ENCODE measurements at places on chromosomes 4 and X.

- DNase-seq: no peak
These were observed 2282.6 kb downstream of the ARAP2 start for GRCh38 chr4:33961761-33962160.

- no peak for DNase-seq
These were observed 124.4 kb downstream of the ZNF827 start for GRCh38 chr4:145814246-145814645.

DNA sequence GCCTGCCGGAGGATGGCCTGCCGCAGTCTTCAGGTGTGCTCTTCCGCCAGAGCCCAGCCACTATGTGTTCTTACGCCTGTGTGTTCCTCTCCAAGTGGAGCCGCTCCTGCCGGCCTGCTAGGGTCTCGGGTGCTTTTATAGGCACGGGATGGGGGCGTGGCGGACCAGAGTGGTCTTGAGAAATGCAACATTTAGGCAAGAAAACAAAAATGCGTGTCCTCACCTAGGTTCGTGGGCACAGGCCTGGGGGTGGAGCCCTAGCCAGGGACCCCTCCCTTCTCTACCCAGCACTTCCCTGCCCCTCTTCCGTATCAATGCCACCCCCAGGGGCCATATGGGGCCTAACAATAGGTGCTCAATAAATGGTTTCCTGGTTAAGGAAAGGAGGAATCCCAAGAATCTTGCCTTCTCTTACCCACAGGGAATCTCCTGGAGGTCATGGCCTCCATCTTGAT is 34.4 kb upstream of the LRBA start:
- no peak for DNase-seq

- no peak for DNase-seq
These were observed 344.1 kb upstream of the GATB start for GRCh38 chr4:152104901-152105357.

DNA sequence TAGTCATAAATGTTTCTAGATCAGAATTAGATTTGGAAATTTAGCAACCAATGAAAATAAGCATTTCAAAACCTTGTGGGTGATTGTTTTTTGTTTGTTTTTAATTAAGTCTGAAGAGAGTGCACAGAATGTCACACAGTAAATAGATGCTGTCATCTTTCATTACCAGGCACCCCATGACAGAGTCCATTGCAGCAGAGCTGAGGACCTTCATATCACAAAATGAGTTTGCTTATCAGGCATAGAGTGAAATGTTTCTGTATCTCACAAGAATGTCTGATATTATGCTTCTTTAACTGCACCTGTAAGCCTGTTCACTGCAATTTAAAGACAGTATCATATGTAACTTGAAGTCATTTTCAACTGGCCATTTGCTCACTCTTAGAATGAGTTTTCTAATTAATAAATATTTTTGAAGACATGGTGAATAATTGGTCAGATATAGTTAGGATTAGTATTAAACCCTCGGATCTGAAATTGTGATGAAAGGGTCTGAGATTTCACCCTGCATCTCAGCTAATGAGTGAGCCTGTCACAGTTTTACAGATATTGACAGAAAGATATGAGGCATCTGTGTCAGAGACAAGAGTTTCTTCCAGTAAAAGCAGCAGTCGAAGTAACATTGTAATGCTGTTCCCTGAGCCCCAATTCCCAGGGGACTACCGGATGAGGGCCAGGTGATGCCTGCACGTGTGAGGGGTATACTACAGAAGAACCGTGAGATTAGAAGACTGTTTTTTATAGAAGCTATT is 416.4 kb downstream of the CCSER1 start:
- DNase-seq: no peak

DNA sequence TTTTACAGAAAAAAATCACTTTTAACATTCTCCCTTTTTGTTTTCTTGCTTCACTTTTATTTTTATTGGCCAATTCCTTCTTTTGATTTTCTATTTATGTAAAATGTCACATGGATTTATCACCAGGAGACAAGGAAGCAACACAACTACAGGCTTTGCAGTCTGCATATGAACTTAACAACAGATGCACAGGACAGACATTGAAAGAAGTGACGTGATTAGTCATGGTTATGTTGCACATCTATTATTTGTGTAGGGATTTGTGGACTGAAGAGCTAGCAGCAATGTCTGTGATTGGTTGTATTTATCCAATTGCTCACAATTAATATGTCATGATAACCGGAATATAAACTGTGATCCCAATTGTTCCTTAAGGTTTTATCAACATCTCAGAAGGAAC is 147.8 kb upstream of the KLF3 start:
- no peak for DNase-seq

DNA sequence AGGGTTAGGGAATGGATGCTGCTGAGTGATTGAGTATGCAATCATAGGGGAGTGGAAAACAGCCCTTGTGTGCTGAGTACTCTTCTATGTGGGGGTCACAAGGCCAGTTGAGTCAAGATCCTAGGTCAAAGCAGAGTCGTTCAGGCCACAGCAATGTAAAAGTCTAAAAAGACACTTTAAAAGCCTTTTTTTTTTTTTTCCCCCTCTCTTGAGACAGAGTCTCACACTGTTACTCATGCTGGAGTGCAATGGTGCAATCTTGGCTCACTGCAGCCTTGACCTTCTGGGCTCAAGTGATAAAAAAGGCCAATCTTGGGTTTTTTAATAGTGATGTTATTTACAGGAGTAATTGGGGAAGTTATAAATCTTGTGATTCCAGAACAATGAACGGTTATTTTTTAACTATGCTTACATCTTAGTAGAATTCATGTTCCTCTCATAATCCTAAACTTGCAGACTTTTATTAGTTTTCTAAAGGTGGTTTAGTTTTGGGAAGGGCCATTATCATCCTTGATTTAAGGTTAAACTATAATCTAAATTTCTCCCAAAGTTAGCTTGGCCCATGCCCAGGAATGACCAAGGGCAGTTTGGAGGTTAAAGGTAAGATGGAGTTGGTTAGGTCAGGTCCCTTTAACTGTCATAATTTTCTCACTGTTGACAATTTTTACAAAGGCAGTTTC is 82.2 kb upstream of the BMP2K start:
- DNase-seq: no peak

DNA sequence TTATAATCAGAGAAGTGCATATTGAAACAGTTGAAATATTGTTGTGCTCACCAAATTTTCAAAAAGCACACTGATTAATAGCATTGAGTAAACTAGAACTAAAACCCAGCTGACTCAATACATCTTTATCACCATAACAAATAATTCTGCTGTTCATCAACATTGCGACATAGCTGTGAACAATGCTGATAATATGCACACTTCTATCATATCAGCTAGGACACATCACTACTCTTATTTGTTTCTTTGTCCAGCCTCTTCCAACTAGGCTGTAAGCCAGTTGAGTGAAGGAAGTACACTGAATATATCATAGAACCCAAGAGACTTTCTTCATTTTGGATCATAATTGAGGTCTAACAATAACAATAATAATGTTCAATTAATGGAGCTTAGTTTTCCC is 349.7 kb downstream of the IQCM start:
- DNase-seq: no peak

DNA sequence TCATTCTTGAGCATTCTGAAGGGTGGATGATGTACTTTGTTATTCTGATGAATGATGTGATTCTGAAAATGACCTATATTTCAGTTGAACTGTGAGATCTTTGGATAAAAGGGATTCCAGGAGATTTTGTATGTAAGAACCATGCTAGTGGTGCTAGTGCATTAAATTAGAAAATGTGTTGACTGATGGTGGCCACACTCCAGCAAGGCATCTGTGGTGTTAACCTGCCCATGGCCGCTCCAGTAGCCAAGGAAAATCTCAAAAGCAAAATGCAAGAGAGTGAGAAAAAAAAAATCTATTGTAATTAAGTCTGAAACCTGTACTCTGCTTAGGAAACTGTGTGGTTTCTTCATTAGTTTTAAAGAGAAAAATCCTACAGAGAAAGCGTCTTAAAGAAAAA is 93.5 kb downstream of the WWC2 start:
- no peak for DNase-seq

DNA sequence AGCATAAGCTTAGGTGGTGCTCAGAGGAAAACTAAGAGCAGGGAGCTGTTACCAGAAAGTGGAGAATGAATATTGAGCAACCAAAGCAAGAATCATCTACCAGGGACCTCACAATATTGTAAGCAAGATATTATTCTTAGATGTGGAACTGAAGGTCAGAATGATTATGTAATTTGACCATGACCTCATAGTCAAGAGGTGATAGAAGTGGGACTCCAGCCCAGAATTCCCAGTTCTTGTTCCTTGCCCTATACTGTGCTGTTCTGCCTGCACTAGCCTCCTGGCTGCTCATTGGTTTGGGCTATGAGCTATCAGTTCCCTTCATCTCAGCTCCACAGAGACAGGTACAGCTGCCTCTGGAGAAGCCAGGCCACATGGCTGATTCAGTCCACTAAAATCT is 229.4 kb downstream of the LDB2 start:
- no peak for DNase-seq

- peak; percentile 4 for DNase-seq
These were observed 1.6 kb downstream of the SEPTIN11 start for GRCh38 chr4:76950956-76951671.

- no peak for DNase-seq
These were observed 22.4 kb downstream of the AFF1 start for GRCh38 chr4:86957215-86957614.

DNA sequence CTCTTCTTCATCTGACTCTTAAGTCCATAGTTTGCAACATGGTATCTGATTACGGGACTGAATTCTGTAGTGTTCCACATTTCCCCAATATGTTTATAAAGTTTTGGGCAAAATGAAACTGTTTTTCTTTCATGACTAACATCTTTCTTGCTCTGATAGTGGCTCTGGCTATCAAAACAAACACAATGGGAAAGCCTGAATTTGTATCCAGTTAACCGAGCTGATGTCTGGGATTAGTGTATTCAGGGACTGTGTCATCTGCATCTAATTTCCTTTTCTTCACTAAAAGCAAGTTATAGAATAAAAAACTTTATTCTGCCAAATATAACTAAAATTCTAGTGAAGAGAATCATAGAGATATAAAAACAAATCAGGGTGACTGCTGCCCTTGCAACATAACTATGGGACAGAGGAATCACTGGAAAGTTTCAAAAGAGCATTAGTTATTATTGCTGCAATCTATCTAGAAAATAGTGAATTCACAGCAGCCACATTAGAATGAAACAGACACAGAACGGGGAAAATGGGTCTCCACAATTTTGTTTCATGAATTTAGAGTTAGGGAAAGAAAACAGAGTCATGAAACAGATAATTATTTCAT is 61.3 kb downstream of the ANTXR2 start:
- DNase-seq: no peak

DNA sequence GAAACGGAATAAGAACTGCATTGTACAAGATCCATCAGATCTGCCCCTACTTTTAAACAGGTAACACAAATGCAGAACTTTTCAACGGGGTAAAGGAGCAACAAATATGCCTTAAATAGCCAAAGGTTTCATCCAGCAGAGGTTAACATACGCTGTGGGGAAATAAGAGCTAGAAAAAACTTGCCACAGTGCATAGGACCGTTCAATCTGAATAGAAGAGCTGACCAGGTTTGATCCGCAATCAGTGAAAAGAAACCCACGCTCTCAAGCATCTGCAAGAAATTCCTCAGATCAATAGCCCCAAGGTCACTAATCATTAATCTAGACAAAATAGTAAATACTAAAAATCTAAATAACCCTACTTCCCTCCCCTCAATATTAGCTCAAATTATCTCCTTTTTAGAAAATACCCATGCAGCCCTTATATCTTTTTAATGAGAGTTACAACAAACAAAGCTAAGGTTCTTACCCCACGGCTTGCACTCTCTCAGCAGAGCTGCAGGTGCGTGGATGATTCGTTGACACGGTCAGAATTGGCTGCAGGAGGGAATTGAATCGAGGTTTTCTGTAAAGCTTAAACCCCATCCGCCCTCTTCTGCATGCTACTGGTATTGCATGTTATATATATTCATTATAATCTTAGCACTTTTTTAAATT is at the start of gene TLR10:
Gene TLR10 (minus strand): TSS at position 539 of the 657 bp plus-strand sequence. CDS start 7,400 bp downstream, outside the sequence.
- DNase-seq: peak; percentile 59

GRCh38 chr4:17096692-17097091 is 198.2 kb upstream of the LDB2 start:
- DNase-seq: no peak

All from T47D (cell line).